ENCODE measurements at places on chromosomes 1 and 21.

DNA sequence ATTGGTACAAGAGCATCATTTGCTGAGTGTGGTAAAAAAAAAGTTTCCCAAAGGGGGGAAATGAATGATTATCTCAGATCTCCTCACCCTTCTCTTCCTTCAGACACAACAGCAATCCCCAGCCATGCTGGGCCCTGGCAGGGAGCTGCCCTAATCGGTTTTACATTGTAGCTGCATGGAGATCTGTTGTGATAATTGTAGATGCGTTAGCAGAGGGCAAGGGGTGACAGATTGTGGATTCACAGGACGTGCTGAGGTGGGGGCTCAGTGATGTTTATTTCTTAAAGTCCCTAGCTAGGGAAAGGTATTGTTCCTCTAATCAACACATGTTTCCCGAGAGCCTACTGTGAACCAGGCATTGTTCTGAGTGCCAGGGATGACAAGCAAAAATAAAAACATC lies 304.1 kb downstream of the PBX1 start:
- no peak for DNase-seq

DNA sequence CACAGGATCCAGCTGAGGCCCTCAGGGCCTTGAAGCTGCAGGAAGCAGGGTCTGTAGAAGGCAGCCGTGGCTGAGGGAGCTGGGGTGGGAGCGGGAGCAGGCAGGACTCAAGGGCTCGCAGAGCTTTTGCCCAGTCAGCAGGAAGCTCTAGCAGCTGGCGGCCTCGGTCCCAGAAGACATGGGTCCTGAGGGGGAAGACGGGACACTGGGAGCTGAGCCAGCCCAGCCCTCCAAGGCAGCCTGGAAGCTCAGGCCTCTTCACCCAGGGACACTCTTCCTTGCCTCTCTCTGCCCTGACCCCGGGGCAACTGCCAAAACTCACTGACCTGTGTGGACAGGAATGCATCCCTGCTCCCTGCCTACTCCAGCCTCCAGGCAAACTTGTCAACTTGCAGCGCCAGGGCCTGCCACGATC lies 8.9 kb downstream of the ADGRB2 start:
- no peak for DNase-seq

DNA sequence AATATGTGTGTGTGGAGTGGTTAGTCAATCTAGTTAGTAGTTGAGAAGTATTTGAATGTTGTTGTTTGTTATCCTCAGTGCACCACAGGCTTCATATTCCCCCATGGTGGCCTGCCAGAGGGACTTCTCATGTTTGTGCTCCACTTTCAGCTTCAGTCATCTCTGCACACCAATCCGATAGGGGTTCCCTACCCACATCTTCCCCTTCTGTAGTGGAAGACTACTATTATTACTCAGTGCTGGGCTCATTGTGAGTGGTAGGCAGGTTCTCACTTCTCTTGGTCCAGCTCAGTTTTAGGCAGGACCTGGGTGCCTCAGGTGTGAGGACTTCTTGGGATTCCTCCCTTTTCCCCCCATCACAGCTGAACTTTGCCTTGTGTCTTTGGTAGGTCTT lies 14.2 kb downstream of the MT1HL1 start:
- no peak for DNase-seq

DNA sequence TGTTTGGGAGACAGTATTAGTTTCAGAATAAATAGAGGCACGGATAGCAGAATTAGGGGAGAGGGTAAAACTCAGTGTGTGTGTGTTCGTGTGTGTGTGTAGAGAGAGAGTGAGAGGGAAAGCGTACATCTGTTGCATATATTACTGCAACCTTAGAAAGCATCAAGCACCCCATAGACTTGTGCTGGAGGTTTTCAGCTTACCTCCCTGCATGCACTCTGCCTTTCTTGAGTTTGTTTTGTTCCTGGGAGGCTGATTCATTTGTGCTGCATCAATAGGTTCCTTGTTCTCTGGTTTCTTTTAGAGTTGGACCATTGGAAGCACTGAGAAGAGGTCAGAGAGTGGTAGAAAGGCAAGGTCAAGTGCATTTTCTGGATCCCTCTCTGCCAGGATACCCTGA lies 104.4 kb upstream of the KCNK1 start:
- DNase-seq: no peak
